Putamen (tissue), 1 donor: ENCODE measurements at places on chromosomes 16 and 17.

DNA sequence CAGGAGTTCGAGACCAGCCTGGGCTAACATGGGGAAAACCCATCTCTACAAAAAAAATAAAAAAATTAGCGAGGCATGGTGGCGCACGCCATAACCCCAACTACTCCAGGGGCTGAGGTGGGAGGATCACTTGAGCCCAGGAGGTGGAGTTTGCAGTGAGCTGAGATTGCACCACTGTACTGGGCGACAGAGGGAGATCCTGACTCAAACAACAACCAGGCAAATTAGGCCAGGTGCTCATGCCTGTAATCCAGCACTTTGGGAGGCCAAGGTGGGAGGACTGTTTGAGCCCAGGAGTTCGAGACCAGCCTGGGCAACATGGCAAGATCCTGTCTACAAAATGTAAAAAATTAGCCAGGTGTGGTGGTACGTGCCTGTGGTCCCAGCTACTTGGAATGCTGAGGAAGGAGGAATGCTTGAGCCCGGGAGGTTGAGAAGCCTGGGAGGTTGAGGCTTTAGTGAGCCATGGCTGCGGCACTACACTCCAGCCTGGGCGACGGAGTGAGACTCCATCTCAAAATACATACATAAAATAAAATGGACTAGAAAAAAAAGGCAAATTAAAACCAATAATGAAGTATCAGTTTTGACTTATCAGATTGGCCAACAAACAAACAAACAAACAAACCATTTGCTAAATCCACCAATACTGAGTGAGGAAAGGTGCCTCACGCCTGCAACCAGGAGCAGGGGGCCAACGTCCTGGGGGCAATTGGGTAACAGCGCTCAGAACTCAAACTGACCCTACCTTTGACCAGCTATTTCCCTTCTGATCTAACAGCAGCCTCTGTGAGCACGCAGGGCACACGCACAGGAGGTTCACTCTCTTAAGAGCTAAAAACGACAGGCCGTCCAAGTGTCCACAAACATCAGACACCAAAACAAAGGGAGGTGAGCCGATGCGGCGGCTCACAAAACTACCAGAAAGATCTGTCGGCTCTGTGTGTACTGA lies 19.4 kb upstream of the FASN start:
- DNase-seq, result no peak

GRCh38 chr17:63364387-63364786 lies 81.7 kb downstream of the CYB561 start:
- no peak for DNase-seq

DNA sequence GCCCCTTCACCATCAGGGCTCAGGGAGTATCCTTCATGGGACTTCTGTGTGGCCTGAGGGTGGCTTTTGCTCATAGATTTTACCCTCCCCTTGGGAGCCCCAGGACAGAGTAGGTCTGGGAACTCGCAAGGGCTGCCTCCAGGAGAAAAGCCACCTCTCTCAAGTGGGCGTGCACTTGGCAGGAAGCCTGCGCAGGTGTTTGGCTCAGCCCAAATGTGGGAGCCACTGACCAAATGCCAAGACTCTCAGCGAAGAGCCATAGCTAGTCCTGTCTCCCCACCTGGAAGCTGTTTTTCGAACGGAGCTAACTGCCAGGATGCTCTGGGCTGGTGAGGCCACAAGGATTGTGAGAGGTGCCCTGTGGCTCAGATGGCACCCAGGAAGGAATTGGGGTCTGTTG lies 2.0 kb upstream of the HSD17B2 start:
- no peak for DNase-seq

DNA sequence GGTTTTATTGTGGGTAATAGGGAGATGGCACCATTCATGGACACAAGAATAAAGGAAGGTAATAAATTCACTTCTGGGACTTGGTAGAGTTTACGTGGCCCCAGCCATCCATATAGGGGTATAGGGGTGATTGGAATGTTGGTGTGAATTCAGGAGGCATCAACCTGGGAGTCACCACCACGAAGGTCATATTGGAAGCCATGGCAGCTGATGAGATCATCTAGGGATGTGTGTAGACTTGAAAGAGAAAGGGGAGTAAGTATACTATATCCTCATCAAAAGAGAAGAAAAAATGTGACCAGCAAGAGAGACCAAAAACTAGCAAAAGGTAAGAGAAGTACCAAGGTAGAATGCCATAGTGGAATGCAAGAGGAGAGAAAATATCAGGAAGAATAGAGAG lies 26.6 kb upstream of the GINS3 start:
- DNase-seq, result no peak

DNA sequence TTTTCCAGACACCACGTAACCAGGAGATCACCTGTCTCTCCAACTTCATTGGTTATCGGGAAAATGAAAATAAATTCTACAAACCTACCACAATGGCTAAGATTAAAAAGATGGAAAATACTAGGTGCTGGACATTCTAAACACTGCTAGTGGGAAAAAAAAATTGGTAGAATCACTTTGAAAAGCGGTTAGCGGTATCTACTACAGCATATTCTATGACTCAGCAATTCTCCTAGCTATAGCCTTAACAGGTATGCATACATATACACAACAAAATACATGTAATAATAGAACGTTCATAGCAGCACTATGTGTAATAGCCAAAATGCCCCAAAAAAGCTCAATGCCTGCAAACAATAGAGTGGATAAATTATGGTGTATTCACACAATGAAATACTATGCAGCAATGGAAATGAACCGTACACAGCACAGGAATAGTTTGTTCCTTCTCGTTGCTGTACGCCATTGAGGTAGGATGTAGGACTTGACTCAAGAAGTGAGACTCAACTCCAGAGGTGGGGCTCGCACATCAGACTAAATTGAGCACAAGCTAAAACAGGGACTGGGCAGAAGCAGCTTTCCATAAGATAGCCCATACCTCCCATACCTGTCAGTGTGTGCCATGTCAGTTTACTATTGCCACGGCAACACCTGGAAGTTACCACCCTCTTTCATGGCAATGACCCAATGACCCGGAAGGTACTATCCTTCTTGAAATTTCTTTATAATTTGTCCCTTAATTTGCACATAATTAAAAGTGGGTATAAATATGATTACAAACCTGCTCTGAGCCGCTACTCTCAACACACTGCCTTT lies 44.8 kb downstream of the RNF157 start:
- no peak for DNase-seq

- no peak for DNase-seq
Observed at GRCh38 chr17:68347380-68347779, 56.1 kb downstream of the ARSG start.

DNA sequence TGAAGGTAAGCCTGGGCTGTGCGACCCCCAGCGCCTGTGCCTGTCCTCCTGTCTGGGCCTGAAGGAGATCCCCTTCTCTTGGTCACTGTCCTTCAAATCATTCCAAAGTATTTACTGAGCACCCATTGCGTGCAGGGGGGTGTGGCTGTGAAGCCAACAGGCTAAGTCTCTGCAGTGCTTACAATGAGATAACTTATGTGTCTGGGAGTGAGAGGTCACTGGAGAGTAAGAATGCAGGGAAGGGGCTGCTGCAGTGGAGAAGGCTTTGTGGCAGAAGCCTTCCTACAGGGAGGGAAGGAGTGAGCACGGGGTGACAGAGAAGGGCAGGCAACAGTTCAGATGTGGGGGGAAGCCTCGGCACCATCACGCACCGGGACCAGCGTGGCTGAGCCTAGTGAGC lies 11.2 kb upstream of the SMIM5 start:
- no peak for DNase-seq
